ENCODE measurements at places on chromosomes 12 and 14.

GRCh38 chr12:98743362-98743953 lies 98.4 kb downstream of the APAF1 start:
- no peak for DNase-seq

GRCh38 chr12:92747151-92747550 lies 44.4 kb downstream of the PLEKHG7 start:
- DNase-seq: no peak

- no peak for DNase-seq
Measured at GRCh38 chr14:90807060-90807459, 9.2 kb downstream of the TTC7B start.

DNA sequence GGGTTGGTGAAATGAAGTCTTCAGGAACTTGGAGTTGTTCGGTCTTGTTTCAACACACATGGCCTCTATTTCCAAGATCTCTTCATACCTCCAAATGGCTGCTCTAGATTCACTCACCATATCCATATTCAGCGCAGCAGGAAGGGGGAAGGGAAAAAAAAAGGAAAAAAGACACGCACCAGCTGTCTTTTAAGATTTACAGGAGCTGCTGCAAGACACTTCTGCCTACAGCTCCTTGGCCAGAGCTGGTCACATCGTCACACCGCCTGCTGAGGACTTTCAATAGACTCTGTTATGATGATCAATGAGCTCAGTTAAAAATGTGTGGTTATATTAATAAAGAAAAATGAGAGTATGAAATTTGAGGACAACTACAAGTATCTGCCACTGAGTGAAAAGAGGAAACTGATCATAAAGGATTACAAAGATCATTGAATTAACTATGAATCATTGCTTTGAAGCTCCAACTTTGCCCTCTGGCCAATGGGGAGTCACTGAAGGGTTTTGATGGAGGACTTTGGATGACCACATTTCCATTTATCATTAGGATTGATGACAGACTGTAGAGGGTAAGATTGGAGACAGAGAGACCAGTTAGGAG lies 182.1 kb upstream of the HMGA2 start:
- DNase-seq: no peak

GRCh38 chr12:92111256-92111655 lies 34.4 kb downstream of the BTG1 start:
- DNase-seq: no peak

- no peak for DNase-seq
Measured at GRCh38 chr12:123595729-123596128, 6.2 kb upstream of the DDX55 start.

GRCh38 chr12:58368001-58368400 lies 426.6 kb downstream of the ATP23 start:
- no peak for DNase-seq

DNA sequence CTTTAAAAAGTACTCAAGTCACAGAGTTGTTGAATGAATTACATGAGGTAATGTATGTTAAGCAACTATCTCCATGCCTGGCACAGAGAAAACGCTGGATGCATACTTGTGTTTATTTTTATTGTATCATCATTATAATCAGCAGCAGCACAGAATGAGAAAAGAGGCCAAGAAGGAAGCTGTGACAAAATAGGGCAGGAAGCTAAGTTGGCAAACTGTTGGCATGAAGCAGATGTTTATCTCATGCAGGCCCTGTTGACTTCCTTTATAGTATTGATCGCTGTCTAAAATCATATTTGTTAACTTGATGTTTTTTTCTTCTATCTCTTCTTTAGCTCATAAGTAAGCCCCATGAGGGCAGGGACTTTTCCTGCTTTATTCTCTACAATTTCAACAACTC lies 466.6 kb downstream of the TRHDE start:
- DNase-seq: no peak

DNA sequence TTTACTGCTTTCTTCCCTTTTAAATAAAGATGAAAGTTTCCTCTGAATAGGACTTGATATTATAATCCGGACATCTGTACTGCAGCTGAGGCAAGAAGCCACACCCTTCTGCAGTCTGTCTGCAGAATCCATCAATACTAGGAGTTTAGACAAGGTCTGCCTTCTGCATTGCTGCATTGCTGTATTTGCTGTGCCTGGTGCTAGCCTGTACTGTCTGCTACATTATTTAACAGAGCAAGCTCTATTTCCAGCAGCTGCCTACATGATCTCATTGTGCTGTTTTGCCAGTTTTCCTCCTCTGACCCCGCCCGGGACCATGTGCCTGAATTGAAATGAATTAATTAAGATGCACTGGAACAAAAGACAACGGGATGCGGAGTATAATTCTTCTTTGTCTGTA lies 1.7 kb downstream of the TUBA1A start:
- DNase-seq: peak; percentile 41

DNA sequence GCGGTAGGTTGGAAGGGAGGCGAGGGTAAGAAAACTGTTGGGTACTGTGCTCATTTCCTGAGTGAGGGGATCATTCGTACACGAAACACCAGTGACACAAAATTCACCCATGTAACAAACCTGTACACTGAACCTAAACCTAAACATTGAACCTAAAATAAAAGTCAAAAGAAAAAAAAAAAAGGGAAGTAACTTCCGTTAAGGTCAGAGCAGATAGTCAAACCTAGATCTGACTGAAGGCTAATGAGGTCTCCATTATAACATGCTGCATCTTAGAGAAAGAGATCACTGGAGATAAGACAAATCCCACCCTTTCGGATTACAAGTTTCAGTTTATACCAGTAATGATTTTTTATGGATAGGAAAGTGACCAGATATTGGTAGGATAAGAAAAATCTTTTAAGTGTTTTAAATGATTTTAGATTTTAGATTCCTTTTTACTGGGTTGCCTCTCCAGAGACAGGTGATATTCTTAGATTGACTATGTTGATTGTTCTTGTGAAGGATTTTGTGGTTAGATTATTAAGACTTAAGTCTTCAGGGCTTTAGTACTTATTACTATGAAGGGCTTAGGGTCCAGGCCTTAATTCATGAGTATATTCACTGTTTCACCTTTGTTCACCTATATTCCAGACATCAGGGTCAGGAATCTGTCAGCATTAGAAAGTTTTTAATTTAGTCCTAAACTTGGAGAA lies 11.2 kb upstream of the NCKAP1L start:
- no peak for DNase-seq

- no peak for DNase-seq
Measured at GRCh38 chr12:21828779-21829178, 54.3 kb upstream of the KCNJ8 start.

DNA sequence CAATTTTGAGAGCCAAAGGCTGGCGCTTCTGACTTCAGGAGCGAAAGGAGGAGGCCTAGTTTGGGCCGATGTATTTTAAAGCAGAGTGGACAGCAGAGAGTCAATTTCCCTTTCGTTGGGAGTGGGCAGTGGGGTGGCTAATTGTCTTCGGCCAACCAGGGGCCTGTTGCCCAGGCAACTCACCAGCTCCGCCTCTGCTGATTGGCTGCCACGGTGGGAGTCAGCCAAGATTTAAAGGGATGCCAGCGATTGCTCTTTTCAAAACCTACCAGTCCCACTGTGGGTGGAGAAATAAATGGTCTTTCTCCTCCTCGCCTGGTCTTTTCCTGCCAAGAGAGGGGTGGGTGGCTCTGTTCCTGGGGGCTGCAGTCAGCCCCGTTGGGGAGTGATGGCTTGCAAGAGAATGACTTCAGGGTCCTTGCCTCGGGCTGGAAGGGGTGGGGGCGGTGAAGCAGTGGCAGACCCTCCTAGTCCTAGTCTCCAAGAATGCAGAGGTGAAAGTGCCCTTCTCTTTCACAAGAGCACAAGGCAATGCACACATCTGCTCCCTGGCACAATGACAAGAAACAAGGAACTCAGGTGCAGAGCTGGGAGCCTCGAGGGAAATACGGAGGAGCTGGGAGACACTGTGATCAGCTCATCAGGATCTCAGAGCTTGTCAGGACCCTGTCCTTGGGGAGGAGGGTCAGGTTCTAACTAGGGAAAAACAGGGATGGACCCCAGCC lies 37.7 kb downstream of the RASAL1 start:
- no peak for DNase-seq

- no peak for DNase-seq
Measured at GRCh38 chr14:25832585-25832984, 765.2 kb downstream of the NOVA1 start.

GRCh38 chr14:103000291-103000921 lies 56.9 kb downstream of the CDC42BPB start:
- no peak for DNase-seq

GRCh38 chr12:124311292-124312109 lies 16.6 kb downstream of the RFLNA start:
- no peak for DNase-seq

- no peak for DNase-seq
Measured at GRCh38 chr14:58598804-58599525, 38.8 kb upstream of the DACT1 start.

DNA sequence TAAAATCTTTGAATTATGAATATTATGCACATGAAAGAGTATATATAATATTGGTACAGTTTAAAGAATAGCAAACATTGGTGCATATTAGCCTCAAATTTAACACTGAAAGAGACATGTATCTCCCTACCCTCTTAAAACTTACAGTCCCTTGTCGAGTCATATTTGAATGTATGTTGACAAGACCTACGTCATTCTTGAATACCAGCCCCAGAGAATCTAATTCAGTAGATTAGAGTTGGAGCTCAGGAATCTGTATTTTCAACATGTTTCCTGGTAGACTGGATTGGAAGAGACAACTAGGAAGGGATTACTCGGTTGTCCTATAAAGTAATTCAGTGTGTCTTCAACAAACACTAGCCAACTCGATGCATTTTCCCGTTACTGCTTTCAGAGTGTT lies 104.8 kb downstream of the PDE3A start:
- DNase-seq: no peak

- no peak for DNase-seq
Measured at GRCh38 chr14:95402176-95402575, 82.5 kb upstream of the CLMN start.

DNA sequence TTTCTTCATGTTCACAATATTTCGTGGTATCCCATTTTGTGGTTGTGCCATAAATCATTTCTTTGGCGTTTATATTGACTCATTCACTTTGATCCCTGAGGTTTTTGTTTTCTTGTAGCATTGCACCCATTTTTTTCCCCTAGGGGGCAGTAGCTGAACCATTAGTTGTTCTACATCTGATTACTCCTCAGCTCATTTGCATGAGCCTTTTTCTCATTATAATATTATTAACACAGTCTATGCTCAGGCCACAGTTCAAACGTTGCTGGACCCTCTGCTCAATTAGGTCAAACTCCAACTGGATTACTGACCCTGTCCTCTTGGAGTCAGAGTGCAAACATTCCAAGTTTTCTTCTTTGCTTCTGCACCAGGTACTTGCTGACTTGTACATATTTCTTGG lies 475.4 kb upstream of the SEL1L start:
- no peak for DNase-seq

GRCh38 chr12:52295663-52296062 lies 4.3 kb upstream of the KRT81 start:
- DNase-seq: no peak

- DNase-seq: no peak
Measured at GRCh38 chr14:52238682-52239081, 28.8 kb upstream of the PTGDR start.

DNA sequence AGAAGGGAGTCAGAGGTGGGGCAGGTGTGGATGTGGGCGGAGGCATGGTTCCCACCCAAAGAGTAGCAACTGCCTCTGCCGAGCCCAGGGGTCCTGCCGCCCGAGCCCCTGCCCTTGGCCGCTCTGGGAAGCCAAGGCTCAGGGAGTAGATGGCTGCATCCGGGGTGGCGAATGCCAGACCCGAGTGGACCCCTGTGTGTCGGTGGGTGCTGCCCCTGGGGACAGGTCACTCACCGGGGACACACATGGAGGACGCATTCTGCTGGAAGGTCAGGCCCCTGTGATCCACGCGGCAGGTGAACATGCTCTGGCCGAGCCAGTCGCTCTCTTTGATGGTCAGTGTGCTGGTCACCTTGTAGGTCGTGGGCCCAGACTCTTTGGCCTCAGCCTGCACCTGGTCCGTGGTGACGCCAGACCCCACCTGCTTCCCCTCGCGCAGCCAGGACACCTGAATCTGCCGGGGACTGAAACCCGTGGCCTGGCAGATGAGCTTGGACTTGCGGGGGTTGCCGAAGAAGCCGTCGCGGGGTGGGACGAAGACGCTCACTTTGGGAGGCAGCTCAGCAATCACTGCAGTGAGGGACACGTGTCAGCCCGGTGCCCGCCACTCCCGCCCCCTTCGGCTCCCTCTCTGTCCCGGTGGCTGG lies 329.0 kb downstream of the TMEM121 start:
- DNase-seq: no peak

DNA sequence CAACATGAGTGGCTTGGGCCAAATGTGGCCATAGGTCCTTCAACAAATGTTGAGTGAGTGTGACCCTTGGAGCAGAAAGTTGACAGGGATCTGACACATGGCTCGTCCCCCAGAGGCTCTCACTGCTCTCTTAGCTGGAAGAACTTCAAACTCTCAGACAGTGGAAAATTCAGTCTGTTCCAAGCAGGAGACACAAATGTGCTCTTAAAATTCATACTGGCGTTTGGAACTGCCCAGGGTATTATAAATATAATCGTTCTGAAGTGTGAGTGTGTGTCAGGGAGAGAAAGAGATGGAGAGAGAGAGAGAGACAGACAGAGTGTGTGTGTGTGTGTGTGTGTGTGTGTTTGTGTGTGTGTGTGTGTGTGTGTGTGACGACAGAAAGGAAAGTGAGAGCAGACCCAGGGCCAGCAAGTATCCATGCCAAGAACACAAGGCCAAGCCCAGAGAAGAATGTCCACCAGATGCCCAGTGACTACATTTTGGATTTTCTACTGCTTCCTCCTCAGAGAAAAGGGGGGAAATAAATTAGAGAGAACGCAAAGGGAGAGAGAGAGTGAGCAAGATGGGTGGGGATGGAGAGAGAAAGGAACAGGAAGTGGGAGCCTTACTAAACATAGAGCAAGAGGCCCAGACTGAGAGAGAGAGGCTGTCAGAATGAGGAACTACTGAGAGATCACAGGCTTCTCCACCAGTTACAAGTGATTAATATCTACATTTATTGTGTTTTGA lies 193.6 kb upstream of the NUDT4 start:
- DNase-seq: no peak

GRCh38 chr12:26123482-26123980 lies 1.3 kb downstream of the BHLHE41 start:
- no peak for DNase-seq

DNA sequence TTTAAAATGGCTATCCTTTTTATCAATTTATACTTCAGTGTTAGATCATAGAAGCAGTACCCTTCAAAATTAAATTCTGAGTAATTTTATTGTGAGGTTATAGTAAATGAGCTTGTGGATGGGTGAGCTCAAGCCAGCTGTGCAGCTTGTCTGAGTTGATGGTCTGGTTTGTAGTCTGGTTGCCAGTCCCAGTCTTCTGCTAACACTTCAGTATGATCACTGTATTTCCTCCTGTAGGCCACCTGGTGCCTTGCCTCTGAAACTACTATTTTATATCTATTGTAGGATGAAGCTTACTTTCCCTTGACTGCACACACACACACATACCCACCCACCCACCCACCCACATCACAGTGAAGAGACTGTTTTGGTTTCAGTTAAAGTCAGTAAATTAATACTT lies 496.4 kb downstream of the PCNX1 start:
- no peak for DNase-seq

GRCh38 chr12:7719946-7720730 lies 8.9 kb downstream of the DPPA3 start:
- DNase-seq: no peak

All from NCI-H1436 treated with DMSO at 0.1 percent for 48 hours (cell line).